ENCODE measurements at places on chromosomes 11 and 22. TPM values are rescaled to one million over a fixed set of nuclear protein-coding genes. Genes with fewer than 3 reads are reported as not detected.

DNA sequence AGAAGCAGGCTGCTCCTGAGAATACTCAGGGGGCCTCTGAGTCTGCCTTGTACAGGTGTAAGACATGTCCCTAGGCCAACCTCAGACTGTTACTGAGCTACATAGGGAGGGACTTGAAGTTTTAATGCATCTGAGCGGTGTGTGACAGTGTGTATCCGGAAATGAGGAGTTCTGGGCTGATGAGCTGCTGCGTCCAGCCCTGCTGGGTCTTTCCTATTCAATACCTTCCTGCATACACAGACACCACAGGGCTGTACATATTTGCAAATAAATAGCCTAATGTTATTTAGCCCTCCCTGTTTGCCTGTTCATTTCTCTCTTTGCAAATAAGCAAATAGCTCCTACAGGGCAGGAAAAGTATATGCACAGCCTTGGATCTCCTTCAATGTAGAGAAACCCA, 134.7 kb upstream of the KIRREL3 start:
- no peak for DNase-seq

GRCh38 chr22:17867160-17867785, 93.0 kb upstream of the BID start:
- DNase-seq: no peak

DNA sequence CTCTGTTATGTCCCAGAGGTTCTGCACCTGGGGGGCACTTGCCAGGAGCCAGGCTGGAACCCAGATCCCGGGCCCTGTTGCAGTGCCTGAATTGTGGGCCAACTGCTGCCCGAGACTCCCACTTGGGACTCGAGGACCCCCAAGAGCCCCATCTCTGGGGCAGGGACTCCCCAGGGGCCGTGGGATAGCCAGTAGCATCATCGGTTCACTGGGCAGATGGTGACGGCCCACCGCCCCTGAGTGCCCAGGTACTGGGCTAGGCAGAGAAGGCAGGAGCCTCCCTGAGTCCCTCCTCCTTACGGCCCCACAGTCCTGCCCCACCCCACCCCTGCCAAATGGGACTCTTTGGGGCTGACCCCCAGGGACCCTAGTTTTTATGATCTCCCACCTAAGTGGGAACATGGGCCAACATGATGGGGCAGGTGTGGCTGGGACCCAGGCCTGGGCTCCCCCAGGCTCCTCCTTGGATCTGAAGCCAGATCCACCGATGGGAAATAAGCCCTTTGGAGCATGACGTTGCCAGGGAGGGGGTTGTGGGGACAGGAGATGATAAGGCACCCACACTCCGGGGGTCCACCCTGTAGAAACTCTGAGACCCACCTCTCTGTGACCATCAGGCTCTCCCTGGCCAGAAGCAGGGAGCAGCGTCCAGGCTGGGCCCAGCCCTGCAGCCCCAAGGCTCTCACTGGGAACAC, 94.5 kb upstream of the FGF3 start:
- DNase-seq: no peak

Gene APLNR
- total RNA-seq: 48.0 TPM

DNA sequence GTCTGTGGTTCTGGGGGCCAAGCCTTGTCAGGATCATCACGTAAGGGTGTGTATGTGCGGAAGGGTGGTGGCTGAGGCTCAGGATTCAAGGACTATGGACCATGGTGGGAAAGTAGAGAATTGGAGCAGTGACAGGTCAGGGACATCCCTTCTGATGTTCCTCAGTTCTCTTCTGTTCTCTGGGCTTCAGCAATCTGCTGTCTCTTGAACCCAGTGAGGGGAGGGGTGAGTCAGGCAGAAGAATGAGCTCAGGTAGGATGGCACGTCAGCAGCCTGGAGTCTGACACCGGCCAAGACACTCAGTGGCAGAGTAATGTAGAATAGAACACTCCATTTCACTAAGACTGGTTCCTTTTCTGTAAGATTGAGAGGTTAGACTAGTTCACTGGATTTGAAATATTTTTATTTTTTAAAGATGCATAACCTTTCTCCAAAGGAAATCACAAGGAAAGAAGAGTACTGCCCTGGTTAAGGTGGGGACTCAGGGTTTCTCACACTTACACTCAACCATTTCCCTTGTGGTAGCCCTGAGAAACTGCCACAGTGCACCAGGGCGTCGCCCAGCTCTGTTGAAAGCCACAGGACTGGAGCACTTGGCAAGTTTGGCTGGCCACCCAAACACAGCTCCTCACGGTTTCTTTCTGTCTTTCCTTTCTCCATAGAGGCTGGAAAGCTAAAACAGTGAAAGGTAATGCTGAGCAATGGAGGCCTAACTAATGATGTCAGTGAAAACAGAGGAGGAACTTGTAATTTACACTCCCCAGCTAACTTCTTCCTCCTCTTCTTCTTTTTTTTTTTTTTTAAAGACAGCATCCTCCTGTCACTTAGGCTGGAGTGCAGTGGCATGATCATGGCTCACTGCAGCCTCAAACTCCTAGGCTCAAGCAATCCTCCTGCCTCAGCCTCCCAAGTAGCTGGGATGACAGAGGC, 23.1 kb upstream of the MICAL2 start:
- no peak for DNase-seq

Gene DDTL
- total RNA-seq: 1.6 TPM

Gene HEPHL1
- total RNA-seq: under 0.01 TPM

DNA sequence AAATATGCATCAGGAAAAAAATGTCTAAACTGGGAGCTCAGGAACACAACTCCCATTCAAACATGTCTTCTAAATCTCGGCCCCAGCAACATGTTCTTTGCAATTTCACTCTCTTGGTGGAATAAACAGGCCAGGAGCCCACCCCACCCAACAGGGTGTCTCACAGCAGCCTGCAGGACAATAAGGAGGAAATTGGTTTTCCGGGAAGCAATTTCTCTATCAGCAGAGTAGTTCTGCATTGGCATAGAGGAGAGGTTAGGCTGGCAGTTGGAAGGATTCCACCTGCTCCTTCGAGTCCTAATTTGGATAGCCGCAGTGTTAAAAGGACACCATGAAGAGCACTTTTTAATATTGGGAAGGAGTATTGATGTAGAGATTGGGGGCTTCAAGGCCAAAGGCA, 55.9 kb upstream of the BARX2 start:
- no peak for DNase-seq

GRCh38 chr22:47210686-47211085, 448.2 kb downstream of the TBC1D22A start:
- no peak for DNase-seq

Gene TSGA10IP
- total RNA-seq: not detected

Gene PANX3
- total RNA-seq: not detected

GRCh38 chr22:24120044-24120443, 61.2 kb upstream of the SUSD2 start:
- DNase-seq: no peak

Gene PAAF1
- total RNA-seq: 24.2 TPM
